ENCODE measurements at places on chromosomes 1 and 21.
A peak's percentile ranks its signal among the peaks of the same experiment; 100 is the strongest.

- DNase-seq = no peak
Observed at GRCh38 chr1:26277719-26278118, 2.2 kb upstream of the SH3BGRL3 start.

DNA sequence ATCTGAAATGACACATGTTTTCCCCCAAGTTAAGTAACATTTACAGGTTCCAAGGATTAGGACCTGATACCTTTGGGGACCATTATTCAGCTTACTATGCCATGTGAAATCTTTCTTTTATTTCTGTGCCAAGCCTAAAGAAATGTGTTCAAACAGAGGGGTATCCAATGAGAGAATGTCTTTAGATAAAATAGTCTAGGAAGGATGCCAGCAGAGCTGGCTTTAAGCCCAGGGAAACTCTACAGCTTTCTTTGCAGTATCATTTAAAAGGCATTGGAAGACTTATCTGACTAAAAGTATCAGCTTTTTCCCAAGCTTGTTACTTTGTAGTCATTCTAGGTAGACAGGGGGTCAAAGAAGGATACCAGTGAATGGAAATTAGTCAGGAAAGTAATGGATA is 860.4 kb downstream of the PLA2G4A start:
- DNase-seq = no peak

DNA sequence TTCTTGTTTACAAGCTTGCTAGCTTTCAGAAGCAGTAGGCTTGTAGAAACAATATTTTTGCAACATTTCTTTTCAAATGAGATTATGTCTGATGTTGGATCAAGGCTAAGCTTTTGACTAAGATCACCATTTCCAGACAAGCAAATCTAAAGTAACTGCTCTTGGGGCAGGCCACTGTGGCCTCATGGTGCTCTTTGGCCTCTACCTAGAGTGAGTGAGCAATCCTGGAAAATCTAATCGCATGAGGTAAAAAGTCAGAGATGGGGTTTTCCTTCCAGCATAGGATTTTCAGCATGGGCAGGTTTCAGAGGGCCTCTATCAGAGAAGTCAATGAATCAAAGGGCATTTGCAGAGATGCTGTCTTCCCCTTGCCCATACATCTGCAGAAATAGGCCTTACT is 331.9 kb downstream of the OMA1 start:
- no peak for DNase-seq

- DNase-seq = no peak
Observed at GRCh38 chr1:65339866-65340468, 30.6 kb downstream of the DNAJC6 start.

DNA sequence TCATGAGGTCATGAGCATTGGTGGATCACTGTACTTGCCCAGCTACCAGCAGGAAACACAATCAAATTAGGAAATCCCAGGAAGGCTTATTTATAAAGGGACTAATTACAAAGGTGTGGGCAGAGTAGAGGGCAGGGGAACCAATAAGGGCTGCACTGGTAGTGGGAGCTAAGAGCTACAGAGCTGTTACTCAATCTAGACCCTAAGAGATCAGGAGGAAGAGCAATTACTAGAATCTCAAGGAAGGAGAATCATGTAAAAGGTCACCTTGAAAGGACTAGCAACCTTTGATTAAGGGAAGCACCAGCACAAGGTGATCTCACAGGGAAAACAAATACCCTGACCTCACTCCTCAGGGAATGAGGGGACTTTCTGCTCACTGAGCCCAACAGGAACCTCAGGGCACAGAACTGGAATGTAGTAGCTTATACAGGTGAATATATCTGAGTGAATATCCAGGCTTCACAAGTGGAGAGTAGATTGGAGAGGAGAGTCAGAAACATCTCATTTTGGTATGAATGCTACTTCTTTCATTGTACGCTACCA is 66.8 kb downstream of the SAMSN1 start:
- DNase-seq = peak; percentile 34

DNA sequence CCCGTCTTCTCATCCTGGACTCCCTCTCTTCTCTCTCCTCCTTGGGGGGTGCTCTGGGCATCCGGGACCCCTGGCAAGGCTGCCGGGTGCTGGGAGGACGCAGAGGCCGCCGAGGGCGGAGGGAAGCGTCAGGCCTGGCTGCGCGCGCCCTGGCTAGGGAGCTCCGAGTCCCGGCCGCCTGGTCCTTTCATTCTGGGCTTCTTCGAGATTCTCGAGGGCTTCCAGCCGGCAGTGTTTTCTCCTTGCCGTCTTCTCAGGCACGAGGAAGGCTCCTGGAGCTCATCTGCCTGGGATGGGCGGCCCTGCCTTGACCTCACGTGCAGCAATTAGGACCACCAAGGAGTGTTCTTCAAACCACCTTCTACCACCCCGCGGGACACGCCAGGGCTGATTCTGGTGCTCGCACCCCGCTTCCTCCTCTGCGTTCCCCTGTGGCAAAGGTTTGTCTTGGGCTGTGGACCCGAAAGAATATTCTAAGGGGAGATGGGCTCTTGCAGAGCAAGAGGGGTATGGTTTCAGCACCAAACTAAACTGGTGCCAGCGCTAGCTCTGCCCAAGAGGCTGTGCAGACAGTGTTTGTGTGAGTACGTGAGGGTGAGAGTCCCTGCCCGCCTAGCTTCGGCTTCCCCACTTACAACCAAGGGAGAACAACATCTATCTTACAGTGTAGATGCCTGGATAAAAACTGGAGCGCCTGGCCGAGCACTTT is 36.5 kb downstream of the PIK3CD start:
- DNase-seq = no peak

GRCh38 chr1:39566441-39567137 is 10.0 kb downstream of the PABPC4 start:
- DNase-seq = no peak

GRCh38 chr21:35113064-35113463 is 64.0 kb upstream of the RUNX1 start:
- DNase-seq = no peak

Data from suppressor macrophage (primary cell).